ENCODE measurements at places on chromosomes 1 and 21.

- DNase-seq: no peak
Observed at GRCh38 chr1:59674595-59674994, 140.2 kb upstream of the HOOK1 start.

DNA sequence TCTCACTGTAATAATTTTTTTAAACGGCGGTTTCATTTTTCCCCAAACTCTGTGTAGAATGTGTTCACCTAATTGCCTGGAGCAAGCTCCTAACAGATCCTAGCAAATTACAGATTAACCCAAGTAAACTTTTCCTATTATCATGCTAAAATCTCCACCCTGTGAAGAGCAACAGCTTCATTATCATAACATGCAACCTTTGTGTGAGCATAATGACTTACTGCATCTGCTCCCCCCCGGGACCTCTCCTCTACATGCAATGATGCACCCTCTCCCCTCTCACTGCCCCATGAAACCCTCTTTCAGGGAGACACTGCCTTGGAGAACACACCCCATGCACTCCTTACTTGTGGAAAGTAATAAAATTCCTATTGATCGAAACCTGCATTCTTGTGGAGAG, 717.0 kb upstream of the TMPRSS15 start:
- DNase-seq: no peak

DNA sequence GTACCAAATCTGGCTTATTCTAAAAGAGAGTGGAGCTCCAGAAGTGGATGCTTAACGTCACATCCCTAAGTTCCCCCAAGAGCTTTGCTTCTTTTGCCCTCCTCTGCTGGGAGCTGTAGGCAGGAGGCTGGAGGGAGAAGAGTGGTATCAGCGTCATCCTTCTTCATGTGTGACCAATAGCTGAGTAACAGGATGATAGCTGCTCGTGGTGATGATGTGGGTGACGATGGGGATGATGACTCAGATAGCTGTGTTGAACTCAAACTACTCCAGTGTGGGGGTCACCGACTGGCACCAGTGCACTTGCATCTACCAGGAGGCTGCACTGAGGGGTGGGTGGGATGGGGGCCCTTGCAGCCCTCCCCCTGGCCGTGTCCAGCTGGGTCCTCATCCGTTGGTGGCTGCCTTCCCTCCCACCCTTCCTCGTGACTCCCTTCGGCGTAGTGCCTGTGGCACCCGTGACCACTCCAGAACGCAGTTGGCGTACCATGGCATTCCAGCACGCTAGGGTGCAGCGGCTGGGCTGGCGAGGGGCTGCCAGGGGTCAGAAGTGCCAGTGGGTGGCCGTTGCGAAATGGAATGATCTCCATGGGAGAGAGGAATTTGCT, 1.1 kb downstream of the IGFN1 start:
- no peak for DNase-seq

- no peak for DNase-seq
Observed at GRCh38 chr1:121522061-121522759, 337.4 kb downstream of the SRGAP2C start.

All from NCI-H1930 (cell line).